ENCODE measurements at places on chromosomes 3 and 15.

DNA sequence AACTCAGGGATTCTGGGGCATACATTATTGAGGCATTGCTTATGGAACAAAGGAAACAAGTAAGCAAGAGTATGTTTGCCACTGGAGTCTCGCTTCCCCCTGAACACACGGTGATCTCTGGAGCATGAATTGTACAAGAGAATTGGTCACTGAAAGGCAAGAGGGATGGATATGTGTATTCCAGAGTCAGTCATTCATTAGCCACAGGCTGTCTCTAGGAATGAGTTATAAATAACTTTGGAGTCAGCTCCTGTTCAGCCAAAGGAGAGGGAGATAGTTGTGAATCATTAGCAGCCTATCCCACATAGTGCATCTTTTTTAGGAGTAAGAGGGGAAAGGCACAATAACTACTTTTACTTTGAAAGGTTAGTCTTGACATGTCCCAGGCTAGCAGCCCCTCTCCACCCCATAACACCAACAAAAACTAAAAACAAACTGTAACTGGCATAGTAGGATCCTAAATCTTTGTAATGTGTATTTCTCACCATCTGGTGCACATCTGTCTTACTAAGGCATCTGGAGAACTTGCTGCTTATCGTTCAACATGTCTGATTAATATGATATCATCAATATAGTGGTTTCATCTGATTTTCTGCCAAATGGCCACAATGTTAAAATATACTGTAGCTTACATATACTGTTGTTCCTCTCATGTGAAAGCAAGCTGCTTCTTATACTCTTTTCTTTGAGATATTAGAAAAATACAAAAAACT lies 462.2 kb downstream of the GRM7 start:
- no peak for DNase-seq

- no peak for DNase-seq
Observed at GRCh38 chr3:10339376-10339955, 18.6 kb upstream of the SEC13 start.

DNA sequence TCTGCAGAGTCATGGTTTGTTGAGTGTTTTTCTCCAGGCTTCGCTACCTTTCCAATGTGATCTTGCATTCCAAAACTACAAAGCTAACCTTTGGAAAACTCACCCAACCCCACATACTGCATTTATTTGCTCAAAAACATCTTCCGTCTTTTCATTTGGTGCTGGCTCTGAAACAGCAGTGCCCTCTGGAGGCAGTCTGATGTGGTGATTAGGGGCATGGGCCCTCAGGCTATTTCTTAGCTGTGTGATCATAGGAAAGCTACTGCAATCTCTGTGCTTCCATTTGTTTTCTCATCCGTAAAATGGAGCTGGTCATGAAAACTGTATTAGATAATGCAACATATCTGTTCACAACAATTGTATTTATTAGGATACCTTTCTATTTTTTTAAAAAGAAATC lies 47.0 kb downstream of the MTHFS start:
- no peak for DNase-seq

GRCh38 chr3:149717391-149718056 lies 34.8 kb downstream of the COMMD2 start:
- DNase-seq: no peak

DNA sequence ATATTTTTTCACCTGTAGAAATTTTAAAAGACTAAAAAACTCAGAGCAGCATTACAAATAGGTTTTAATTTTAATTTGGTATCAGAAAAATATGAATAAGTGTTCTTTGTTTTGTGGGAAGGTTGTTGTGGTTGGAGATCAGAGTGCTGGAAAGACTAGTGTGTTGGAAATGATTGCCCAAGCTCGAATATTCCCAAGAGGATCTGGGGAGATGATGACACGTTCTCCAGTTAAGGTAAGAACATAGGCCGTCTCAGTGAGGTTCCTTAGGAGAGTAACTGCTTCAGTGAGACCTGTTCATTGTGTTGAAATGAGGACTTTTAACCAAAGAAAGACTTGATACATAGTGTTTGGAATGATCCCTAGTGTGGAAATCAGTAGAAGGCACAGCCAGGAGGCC lies 44.8 kb downstream of the OPA1 start:
- DNase-seq: no peak

DNA sequence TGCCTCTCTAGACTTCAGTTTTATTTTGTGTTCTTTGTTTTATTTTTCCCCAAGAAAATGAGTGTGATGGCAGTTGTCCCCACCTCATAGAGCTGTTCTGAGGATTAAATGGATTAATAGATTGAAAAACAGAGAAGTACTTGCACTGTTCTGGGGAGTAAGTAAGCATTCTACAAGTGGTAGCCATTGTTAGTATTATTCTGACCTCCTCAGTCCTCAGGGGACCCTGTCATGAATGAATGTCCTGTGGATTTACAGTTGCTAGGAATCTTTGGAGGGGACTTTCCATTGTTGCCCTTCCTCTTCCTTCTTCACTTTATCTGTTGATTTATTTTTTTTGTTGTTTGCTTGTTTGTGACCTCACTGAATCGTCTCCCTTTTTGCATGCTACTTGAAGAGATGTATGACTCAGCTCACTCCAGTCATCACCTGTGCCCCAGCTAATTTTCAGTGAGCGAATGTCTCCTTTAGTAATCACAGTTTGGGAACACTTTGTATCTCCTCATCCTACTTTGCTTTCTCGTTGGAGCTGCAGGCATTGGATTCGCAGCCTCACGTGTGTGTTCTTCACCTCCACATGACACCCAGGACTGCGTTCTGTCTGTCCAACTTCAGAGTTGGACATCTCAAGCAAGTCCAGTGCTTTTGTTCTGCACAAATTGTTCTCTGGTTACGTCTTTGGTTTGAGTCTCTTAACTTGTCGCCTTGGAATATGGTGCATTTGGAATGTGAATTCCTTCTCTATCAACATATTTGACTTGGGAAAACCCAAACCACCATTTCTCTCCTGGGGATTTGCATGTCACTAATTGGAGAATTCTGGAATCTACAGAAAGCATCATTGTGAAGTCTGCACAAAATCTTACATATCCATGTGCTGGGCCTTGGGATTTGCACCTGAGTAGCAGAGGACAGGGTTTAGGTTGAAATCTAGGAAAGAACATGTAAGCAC lies 54.5 kb downstream of the LRTM1 start:
- DNase-seq: no peak

DNA sequence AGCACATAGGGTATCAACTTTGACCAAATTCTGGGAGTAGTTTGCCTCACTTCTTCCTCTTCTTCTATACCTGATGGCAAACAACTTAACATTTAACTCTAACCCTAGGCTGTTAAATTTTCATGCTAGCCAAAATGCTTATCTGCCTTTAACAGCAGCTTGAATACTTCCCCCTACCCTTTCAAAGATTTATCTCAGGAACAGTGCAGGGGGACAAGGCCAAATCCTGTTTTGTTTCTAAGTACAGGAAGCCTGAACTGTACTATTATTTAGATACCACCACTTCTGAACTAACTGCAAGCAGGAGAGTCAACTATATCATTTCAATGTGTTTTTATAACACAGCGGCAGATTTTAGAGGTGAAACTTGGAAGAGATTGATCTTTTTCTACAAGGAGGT lies 104.0 kb upstream of the CNTN6 start:
- no peak for DNase-seq

DNA sequence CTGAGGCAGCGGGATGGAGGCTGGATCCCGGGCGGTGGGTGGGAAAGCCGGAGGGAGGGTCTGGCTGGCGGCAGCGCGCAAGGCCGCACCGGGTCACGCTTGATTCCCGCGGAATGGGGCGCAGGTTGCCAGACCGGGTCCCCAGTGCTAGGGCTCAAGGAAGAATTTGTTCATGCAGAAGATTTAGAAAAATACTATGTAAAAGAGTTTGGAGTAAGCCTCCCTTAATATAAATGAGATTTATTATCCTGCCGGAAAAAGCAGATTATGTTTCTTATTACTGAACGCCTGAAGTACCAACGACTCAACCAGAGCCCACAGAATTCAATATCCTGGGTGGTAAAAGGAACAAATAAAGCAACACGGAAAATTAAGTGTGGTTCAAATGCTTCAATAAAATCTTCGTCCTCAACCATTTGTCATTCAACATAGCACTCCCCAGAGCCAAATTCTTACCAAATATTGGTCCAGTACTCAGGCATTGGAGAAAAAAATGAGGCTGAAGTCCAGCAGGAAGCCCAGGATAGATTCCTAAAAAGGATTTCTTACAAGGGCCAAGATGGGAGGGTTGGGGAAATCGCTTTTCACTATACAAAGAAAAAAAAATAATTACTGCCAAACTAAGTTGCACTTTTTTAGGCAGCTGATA lies 1.2 kb upstream of the ZBTB20 start:
- DNase-seq: no peak

GRCh38 chr3:195285372-195285771 lies 14.4 kb upstream of the XXYLT1 start:
- no peak for DNase-seq

DNA sequence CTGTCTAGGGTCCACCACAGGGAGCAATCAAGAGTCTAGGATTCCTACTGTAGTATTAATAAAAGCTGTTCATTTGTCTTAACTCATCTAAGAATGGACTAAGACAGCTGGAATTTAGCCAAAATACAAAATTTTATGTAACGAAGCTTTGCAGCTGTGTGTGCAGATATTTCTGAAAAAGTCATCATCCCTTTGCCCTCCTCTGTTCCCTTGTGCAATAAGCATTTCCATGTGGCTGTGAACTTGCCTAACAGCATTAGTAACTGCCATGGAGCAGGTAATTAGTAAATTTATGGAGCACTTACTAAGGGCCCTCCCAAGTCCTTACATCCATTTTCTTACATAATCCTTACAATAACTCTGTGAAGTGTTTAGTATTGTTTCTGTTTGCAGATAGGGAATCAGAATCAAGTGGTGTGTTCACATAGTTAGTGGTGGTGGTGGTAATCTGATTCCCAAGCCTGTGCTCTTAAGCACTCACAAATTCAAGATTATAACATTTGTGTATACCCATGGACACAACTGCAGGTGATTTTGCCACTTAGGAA lies 114.5 kb downstream of the RARB start:
- no peak for DNase-seq

DNA sequence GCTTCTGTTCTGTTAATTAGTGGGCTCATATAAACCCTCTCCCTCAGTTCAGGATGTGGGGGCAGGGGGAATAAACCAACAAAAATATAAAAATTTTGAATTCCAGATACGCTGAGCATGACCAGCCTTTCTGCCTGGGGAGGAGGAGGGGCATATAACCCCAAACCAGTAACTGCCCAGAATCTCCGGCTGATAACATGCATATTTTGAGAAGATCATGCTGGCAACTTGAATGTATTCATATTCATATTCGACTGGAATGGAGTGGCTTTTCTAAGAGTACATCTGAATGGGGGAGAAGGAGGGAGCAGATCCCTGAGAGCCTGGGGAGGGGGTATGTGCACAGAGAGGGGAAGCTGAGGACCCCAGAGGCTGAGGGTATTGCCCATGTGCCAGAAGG lies 54.5 kb upstream of the LCTL start:
- DNase-seq: no peak

DNA sequence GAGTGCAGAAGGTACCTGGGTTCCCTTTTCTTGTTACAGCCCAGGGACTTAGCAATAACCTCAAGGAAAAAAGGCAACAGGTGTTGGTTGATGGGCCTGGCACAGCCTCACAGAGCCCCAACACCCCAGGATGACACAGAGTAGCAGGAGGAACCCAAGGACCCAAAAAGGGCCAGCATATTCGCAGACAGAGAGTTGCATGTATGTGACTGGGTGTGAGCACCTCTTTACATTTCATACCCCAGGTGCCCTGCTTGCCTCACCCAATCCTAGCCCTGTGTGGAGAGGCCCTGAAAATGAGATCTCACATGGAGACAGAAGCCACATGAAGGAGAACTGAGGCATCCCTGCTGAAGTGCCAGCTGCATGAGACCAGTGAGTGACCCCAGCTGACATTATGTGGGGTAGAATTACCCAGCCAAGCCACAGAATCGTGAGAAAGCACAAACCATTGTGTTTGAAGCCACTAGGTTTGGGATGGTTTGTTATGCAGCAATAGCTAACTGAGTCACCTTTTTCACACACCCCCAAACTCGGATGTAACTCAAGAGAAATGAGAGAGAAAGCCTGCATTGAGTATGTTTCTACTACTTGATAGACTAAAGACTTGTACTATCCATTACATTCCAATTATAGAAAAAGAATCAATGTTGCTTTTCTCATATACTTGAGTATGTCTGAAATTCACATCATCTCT lies 26.2 kb upstream of the HHATL start:
- DNase-seq: no peak

DNA sequence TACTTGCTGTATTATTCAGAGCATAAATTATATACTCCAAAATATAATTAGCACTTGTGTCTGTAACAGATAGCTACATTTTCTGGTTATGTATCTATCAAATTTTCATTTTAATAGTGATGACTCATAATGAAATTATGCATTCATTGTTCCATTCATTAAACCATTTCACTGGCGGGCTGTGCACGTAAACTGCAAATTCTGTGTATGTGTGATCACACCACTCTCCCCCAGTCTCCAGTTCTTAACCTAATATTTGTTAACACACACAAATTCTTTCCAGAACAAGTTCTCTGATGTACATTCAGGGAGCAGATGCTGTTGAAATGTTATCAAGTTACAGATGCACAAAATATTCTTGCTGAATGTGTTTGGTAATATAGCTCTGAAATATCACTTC lies 3.8 kb upstream of the KCNMB2 start:
- DNase-seq: no peak

DNA sequence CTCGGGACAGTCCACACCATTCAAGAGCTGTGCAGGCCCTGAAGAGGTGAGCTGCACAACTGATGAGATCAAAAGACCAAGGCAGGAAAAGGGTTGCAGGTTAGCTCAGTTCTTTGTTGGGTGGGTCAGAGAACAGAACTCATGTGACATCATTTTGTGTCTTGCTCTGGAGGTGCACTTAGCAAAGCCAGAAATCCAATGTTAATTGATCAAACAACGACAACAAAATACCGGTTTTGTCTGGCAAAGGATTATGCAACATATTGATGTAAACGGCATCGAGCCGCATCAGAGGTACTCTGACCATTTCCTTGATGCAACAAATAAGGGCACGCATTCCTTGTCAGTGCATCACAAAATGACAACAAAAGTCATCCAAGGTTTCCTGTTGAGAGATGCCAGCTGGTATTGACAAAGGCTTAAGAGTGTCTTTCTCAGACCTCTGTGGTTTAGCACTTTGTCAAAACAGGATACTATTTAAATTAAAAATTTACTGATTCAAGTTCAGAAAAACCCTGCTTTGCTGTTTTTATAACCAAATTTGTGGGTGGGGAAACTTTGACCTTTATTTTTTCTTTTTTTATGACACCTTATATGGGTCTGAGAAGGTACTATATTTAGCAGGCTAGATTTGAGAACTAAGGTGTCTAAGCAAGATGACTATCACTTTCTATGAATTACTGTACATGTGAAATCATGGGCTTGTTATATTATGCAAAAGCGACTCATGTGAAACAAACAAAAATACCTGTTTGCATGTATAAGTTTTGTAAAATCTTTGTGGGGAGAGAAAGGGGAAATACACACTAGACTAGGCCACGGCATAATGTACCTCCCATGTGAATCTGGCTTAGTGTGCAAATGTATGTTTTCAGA lies 496.1 kb downstream of the FOXP1 start:
- no peak for DNase-seq

- no peak for DNase-seq
Observed at GRCh38 chr15:23387621-23388190, 33.2 kb downstream of the GOLGA8S start.

GRCh38 chr15:51267051-51267702 lies 71.2 kb downstream of the CYP19A1 start:
- no peak for DNase-seq

GRCh38 chr15:35629766-35630165 lies 83.8 kb upstream of the DPH6 start:
- no peak for DNase-seq

- DNase-seq: no peak
Observed at GRCh38 chr3:81048058-81048665, 713.3 kb downstream of the GBE1 start.
